EH (cell line): ENCODE measurements at places on chromosomes 2 and 18.

DNA sequence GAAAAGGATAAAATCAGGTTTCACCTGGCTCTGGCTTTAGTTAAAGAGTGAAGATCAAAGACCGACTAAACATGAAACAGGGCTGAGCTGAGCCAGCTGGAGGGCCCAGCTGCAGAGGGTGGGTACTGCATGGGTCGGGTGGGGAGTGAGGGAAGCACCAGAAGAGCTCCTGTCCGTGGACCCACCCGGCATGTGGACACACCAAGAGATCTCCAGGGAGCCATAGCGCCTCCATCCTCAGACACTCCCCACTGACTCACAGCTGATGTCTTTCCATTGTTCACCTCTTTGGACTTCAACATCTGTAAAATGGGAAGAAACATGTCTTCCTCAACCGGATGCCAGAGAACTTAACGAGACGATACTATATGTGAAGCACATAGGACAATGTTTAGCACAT is 178.3 kb upstream of the KLHL29 start:
- no peak for DNase-seq

GRCh38 chr2:142722569-142722968 is 154.9 kb upstream of the KYNU start:
- peak; percentile 69 for DNase-seq

- no peak for DNase-seq
Measured at GRCh38 chr2:122999821-123000220, 1025.3 kb upstream of the CNTNAP5 start.

DNA sequence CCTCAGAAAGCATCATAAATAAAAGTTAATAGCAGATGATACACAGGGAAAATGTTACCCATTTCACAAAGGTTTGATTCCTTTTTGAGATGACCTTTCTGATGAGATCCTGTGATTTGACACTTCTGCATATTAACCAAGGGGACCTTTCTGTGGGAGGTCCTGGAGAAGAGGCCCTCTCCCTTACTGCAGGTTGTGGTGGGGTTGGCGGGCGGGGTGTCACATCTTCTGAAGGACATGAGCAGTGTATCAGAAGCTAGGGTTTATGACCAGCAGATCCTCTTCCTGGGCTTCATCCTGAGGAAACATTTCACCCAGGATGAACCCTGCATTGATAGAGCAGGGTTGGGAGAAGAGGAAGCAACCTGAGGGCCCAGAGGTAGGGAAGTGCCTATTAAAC is 37.2 kb upstream of the SCLY start:
- DNase-seq: no peak

DNA sequence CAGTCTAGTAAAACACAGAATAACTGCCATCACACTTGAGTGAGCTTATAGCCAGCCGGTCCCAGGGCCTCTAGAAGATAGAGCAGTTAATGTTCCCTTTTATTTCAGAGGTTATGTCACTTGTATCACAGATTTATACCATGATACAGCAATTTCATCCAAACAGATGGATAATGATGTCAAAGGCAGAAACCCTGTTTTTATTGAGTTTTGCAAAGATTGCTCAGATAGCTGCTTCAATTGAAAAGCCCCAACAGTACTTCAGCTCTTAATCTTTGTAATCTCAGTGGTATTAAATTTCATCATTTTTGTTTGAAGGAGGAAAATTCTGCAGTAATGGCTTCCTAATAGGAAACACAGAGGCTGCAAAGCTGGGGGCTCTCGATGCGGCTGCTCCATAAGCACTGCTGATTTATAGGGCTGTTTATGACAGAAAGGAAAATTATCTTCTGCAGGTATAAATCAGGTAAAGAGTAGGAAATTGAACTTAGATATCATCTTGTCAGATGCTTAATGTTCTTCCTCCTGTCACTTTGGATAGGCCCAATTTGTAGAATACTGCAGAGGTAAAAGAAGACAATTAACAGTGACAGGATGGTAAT is 112.3 kb downstream of the LNPK start:
- no peak for DNase-seq
